ENCODE measurements at places on chromosomes 5 and 9.
A peak's percentile ranks its signal among the peaks of the same experiment; 100 is the strongest.

DNA sequence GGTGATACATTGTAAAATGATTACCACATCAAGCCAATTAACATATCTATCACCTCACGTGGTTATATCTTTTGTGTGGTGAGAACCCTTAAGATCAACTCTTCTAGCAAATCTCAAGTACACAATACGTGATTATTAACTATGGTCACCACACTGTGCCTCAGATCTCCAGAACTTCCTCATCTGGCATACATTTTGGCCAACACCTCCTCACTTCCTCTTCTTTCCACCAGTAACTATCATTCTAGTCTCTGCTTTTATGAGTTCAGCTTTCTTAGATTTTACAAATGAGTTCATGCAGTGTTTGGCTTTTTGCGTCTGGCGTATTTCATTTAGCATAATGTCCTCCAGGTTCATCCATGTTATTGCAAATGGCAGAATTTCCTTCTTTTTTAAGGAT, 35.8 kb downstream of the PRKACG start:
- DNase-seq: no peak

- peak; percentile 56 for DNase-seq
These were observed 60.8 kb downstream of the SEMA4D start for GRCh38 chr9:89436963-89437625.

- DNase-seq: no peak
These were observed 101.7 kb downstream of the ARRDC3 start for GRCh38 chr5:91281401-91281800.

- DNase-seq: no peak
These were observed 179.4 kb downstream of the CFAP90 start for GRCh38 chr5:7671381-7671993.

All from activated CD4-positive, alpha-beta T cell treated with anti-CD3 and anti-CD28 coated beads for 4 hours (primary cell).